ENCODE measurements at places on chromosomes 3 and 15.

DNA sequence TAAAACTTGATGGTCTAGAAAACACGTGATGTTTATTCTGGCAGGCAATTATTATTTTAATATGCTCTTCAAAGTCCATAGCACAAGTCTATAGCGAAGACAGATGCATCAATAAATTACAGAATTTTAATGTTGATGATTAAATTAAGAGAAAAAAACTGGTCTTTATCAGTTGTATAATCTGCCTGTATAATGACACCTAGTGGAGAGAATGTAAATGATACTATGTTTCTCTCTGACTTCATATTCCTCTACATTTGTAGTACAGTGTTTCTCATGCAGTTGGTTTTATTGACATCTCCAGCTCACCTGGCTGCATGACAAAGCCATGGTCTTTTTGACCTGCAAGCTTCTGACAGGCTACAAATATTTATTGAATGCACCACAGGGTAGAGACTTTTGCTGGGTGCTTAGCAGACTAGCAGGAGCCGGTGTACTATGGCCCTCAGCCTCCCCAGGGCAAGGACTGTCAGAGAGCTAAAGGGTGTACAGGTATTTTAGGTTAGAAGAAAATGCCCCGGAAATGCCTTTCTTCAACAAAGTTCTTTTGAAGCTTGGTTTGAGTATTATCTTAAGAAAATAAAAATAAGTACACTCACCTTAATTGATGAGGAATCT is 289.9 kb downstream of the GAP43 start:
- DNase-seq: no peak

GRCh38 chr3:49265661-49266386 is 11.2 kb downstream of the C3orf62 start:
- no peak for DNase-seq

- DNase-seq: no peak
These were observed 860.3 kb upstream of the SEMA6D start for GRCh38 chr15:46856839-46857502.

DNA sequence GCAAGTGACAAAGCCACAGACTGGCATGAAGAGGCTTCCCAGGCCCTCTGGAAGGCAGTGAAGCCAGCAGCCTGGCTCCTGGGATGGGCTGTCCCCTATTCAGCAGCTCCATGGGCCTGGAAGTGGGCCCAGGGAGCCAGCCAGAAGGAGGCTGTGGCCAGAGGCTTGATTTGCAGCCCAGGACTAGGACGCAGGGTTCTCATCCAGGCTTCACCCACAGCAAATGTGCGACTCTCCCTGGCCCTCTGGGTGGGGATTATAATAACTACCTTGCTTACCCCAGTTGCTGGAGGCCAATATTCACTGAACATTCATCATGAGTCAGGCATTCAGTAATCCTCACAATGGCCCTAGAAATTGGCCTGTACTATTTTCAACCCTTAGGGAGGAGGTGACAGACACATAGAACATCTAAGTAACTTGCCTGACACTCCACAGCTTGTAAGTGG is 24.6 kb upstream of the SRP14 start:
- no peak for DNase-seq

- DNase-seq: no peak
These were observed 167.7 kb downstream of the GHSR start for GRCh38 chr3:172280406-172281051.

- no peak for DNase-seq
These were observed 18.5 kb upstream of the PTX3 start for GRCh38 chr3:157418104-157418503.

GRCh38 chr3:110886222-110886893 is 185.3 kb upstream of the NECTIN3 start:
- no peak for DNase-seq

DNA sequence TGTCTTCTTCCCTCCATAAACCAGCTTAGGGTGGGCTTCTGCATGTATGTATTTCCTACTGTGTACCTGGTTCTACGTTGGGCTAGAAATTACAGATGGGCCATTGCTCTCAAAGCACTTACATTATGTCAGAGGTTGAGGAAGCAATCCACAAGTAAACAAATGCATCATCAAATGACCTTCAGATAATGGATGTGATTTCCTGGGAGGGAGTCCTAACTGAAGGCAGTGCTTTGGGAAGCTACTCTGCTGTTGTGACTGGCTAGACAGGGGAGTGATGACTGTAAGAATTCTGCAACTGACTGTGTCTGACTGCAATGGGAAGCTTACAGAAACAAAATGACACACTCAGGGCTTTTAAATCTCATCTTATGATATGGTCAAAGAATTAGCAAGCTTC is 71.0 kb upstream of the PRR23E start:
- no peak for DNase-seq

DNA sequence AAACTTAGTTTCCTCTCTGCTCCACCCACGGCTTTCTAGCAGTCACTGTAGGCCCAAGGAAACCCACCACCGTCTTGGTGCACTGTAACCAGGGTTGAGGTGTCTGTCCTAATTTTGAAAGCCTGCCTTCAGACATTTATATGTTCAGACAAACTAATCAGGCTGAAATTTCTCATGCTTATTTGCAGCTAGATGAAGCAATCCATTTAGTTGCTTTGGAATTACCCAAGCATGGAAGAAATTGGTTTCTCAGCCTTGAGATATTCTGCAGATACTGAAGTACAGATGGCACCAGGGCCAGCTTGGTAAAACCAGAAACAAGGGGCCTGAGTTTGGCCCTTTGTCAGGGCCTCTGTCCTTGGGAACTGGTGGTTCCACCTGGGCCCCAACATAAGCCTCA is 105.4 kb downstream of the CACNA1D start:
- no peak for DNase-seq

- no peak for DNase-seq
These were observed 26.2 kb upstream of the CLDN16 start for GRCh38 chr3:190361791-190362190.

- no peak for DNase-seq
These were observed 118.4 kb upstream of the FLNB start for GRCh38 chr3:57889807-57890206.

GRCh38 chr15:85691350-85692240 is 103.1 kb downstream of the KLHL25 start:
- DNase-seq: no peak

DNA sequence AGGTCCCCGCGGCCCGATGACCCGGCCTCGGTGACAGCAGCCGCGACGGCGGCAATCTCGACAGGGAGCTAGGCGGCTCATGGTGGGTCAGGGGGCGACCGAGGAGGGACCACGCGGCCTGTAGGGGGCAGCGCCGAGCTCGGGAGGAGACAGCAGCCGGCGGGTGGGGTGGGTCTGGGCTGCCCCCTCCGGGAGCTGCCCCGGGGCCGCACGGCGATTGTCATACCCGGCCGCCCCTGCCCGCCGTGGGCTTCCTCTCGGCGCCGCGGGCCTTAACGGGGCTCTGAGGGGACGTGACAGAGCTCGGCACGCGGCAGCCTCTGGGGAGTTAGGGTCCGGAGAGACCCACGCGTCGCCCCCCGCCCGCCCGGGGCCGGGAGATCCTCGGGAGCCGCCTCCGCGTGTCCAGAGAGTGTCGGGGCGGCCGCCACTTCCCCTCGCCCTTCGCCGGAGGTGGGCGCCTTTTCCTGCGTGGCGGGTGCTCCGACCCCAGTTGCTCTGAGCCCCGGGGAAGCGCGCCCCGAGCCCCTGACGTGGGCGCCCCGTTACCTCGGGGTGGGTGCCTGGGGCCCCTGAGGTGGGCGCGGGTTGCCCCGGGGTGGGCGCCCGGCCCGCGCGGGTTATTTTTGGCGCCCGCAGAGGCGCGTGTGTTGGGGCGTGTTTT is 539 bp upstream of the PLCL2 start:
- DNase-seq: peak; percentile 68

DNA sequence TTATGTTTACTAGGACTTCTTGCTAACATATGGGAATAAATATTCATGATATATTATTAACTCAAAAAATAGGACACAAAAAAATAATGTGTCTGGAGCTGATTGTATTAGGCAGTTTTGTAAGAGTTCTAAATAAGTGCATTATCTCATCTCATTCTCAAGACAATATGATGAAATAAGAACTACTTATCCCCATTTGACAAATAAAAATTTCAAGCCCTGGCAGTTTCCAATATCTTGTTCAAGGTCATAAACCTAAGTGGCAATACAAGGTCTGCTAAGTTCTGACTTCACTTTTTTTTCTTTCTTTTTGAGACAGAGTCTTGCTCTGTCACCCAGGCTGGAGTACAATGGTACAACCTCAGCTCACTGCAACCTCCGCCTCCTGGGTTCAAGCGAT is 18.3 kb downstream of the RPN1 start:
- no peak for DNase-seq

- DNase-seq: no peak
These were observed 109.6 kb upstream of the CTDSPL start for GRCh38 chr3:37751967-37752648.

DNA sequence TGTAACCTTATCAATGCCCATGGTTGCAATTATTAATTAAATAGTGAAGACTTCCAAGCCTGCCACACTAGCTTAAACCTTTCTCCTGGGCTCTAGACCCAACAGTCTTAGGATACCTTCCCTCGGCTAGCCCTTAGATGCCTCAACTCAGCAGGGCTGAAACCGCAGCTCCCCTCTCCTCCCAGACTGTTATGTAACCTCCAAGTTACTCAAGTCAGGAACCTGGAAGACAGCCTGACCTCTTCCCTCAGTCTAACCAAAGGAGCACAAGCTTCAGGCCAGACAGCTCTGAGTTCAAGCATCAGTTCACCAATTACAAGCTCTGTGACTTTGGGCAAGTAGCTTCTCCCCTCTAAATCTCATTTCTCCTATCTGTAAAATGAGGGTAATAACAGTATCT is 70.5 kb upstream of the HACD2 start:
- no peak for DNase-seq

DNA sequence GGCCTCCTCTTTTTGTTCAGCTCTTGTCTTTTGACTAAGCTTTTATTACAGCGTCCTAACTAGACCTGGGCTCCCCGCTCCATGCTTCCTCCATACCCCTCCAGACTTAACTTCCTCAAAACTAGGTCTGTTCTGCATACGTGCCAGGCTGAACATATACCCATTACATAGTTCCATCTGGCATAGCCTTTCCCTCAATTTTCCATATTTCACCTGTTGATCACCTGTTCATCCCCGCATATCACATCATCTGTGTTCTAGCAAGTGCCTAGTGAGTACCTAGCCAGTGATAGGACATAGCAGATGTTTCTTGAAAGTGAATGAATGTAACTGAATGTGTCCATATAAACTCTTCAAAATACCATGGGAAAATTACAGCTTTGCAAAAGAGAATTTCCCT is 36.0 kb downstream of the PARP14 start:
- DNase-seq: no peak

DNA sequence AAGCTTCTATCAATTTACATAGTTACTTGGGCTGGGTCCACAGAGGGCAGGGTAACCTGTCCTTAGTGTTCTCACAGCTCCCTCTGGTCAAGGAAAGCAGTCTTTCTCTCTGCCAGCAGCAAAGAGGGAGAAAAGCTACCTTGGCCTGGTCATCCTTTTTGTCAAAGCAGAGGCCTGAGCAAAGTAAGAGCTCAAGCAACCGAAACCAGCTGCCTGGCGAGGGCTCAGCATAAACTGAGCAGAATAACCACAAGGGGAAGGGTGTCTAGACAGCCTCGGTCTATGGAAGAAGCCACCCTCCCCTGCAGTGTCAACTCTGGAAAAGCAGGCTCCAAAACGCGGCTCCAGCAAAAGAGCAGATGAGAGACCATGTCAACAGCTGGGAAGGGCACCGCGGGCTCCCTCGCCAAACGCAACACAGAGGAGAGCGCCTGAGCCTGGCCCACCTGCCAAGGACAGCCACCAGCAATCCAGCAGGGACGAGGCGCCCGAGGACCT is 17.4 kb downstream of the LRIG1 start:
- no peak for DNase-seq

DNA sequence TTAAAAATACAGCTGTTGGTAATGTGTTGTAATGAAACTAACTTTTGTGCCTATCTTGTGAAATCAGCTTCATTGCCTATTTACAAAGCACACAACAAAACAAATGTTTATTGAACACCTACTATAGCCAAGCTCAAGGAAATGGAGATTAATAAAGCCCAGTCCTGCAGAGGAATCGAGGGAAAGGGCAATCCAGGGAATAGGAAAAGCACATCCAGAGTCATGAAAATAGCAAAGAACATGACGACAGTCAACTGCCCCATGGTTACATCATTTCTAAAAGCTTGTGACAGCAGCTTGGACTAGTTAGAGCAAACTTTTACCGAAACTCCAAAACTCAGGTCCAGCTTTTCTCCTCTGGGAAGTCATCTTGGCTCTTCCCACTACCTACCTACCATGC is 157.3 kb downstream of the LIPC start:
- DNase-seq: no peak

- DNase-seq: no peak
These were observed 86.4 kb upstream of the ABHD17C start for GRCh38 chr15:80608688-80609087.

DNA sequence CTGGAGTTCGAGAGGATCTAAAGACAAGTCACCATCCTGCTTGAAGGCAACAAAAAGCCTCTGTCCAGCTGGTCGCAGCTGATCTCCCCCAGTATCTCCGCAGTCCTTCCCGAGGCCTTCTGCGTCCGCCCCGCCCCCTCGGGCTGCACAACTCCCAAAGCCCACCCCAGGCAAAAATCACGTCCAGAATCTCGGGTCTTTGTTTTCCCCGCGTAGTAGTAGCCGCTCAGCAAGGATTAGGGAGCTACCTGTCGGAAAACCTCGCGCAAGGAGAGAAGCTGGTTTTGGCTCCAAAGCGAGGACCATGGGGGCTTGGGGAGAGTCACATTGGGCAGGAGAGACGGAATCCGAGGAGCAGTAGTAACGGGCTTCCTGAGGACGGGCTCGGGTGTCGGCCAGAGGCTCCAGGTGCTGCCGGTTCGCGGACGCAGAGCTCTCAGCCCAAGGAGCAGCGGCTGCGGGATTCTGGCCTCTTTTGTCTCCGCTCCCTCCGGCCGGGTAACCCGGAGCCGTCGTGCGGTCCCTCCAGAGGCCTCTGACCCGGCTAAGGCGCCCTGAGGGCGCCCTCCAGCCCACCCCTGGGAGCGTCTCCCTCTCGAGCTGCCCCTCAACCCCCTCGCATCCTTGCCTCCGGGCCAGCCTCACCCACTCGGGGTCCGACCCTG is 401 bp downstream of the ZSCAN29 start:
- DNase-seq: peak; percentile 28

DNA sequence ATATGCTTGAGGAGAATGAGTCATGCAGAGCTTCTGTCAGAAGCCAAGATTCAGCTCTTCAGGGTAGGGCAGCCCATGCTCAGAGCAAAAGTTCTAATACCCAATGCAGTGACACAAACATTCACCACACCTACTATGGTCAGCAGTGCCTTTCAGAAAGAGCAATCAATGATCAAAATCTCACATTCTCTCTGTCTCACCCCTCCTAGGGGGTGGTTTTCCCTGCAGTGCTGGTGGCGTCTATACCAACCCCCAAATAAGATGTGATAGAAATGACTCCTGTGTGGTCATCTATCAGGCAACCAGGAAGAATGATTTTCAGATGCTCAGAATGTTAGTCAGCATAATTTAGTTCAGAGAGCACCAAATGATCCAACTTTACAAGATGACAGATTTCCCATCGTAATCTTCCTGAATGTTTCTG is 385.3 kb downstream of the NTRK3 start:
- DNase-seq: no peak

GRCh38 chr3:172673210-172673679 is 37.6 kb downstream of the NCEH1 start:
- DNase-seq: no peak

GRCh38 chr3:45105855-45106671 is 40.1 kb downstream of the CDCP1 start:
- no peak for DNase-seq

- DNase-seq: no peak
These were observed 39.6 kb downstream of the GOLM2 start for GRCh38 chr15:44328135-44328534.

GRCh38 chr15:86278586-86278985 is 198.9 kb downstream of the AGBL1 start:
- DNase-seq: no peak

GRCh38 chr3:120909602-120909878 is 1.5 kb downstream of the STXBP5L start:
- no peak for DNase-seq
